ENCODE measurements at places on chromosomes 4 and X.
A peak's percentile ranks its signal among the peaks of the same experiment; 100 is the strongest.

DNA sequence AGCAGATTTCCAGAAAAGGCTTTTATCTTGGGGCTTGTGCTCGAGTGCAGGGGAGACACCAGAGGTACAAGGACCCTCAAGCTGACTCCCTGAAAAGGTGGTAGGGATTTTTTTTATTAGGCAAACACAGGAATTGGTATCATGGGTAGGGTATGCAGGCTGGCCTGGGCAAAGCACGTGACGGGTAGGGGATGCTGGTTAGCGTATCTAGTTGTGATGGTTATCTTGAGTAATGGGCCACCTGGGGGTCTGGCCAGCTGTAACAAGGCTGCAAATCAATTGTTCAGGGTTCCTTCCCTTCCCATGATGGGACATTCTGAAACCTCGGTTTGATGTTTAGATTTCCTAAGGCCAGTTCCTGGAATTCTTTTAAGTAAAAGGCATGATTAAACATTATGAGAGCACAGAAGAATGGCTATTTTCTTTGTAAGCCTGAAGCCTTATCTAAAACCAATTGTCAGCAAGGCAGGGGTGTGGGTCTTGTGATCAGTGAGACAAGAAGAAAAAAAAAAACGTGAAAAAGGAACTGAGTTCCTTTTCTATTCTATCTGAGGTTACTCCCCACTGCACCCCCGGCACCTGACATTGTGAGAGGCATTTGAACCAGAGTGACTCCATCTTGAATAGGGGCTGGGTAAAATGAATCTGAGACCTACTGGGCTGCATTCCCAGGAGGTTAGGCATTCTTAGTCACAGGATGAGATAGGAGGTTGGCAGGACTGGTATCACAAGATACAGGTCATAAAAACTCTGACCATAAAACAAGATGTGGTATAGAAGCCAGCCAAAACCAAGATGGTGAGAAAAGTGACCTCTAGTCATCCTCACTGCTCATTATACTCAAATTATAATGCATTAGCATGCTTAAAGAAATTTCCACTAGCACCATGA, 64.2 kb upstream of the S100G start:
- DNase-seq: no peak

- DNase-seq: peak; percentile 25
Measured at GRCh38 chrX:124736553-124737270, 390.3 kb downstream of the SH2D1A start.

GRCh38 chr4:158169931-158170690, 2.7 kb downstream of the GASK1B start:
- no peak for DNase-seq

DNA sequence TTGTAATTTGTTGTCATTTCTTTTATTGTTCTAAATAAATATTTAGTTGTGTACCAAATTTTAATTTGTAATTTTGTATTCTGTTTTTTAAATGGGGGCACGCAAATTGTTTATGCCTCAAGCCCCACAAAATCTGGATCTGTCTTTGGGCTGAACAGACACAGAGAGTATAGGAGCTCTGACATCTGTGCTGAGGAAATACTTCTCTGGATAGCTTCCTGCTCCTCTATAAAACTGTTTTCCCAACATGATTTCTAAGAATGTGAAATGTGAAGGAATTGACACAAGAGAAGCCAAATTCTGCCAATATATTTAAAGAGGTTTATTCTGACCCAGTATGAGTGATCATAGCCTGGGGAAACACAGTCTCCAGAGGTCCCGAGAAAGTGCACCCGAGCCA, 93.0 kb downstream of the IL13RA2 start:
- DNase-seq: no peak

DNA sequence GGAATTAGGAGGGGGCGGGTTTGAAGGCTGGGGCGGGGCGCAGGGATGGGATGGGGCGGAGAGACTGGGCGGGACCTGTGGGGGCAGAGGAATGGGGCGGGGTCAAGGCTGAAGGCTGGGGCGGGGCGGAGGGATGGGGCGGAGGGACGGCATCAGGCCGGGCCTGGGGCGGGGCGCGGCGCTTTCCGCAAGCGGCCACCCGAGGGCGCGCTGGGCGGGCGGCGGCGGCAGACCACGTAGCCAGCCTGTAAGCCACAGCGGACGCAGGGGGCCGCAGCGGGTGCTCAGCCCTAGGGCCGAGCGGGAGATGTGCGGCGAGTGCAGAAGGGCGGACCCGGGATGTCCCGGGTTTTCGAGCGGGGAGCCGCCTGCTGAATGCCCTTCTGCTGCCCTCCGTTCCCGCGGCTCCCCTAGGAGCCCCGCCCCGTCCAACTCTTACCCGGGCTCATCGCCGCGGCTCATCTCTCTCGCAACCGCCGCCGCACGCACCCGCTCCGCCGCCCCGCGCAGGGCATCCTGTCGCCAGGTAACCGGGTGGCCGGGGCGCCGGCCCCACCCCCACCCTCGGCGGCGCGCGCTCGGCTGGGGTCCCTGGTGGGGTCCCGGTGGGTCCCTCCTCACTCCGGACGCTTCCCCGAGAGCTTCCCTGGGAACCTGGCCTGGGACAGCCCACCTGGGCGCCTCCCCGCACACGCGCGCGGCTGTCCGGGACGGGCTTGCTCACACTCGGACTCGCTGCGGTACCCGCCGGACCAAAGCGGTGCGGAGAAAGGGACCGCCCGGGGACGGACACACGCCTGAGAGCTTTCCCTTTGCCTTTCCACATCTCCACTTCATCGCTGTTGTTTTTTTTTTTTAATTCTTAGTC, at the start of gene CCDC110:
Gene CCDC110, minus strand, starts transcription at position 499 of the 868 bp plus-strand sequence. Its CDS starts 50 bp downstream, at position 449.
- DNase-seq: peak; percentile 78

- DNase-seq: no peak
Measured at GRCh38 chrX:45986971-45987370, 558.2 kb downstream of the ZNF674 start.

DNA sequence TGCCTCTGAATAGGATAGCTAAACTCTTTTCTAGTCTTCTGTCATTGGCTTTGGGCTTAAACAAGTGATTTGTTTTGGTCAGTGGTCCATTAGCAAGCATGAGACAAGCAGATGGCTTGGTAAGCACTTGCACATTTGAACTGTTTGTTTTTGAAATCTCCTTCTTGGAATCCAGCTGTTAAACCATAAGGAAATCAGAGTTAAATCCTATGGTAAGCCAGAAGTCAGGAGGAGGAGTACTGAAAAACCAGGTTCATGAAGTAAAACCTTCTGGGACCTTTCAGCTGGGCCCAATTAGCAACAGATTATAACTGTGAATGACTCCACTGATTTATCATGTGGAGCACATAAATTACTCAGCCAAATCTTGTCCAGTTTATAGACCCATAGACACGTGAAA, 1042.5 kb upstream of the PABPC4L start:
- no peak for DNase-seq

DNA sequence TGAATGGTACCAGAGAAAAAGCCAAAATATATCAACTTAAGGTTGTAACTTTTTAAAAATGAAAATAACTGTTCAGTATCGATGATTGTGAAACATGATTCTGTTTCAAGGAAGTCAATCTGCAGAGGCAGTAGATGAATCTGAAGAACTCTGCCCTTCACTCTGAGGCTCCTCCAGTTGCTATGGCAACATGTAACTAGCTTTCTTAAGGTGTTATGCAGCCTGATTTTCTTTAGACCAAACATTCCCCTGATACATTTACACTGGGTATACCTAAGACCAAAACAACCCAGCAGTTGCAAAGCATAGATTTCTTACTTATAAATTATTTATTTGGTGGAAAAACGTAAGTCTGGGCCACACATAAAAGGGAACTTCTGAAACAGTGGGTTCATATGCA, 133.6 kb upstream of the RASGEF1B start:
- no peak for DNase-seq

DNA sequence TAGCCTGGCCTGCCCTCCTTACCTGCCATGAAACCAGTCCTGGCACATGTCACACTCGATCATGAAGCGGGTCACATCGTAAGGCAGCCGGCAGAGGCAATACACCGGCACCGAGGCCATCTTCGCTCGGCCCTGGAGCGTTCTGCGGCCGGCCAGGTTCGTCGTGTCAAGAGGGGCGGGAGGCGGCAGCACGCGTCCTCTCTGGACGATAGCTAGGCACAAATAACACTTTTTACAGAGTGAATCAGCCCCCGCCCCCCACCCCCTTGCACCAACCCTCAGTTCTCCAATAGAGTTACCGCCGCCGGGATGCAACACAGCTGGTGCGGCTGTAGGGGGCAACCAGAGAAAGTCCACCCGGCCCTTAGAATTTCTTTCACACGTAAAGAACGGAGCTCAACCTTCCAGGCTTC, 1.7 kb downstream of the PHF8 start:
- peak; percentile 9 for DNase-seq

DNA sequence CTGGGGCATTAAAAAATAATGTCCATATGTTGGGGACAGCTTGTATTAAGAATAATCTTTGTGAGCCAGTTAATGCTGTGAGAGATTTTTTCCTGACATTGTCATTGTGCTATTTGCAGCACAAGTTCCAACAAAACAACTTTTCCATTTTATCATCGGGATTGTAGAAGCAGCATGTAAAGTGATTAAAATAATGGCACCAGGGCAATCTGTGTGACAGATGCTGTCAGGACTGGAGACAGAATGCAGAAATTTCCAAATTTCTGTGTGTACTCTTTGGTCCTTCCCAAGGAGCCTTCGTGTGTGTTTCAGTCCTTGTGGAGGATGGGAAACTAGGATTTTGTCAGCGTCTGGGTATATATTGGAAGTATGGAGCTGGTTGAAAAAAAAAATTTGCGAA, 101.5 kb upstream of the LIMCH1 start:
- DNase-seq: no peak

- no peak for DNase-seq
Measured at GRCh38 chrX:10526451-10526850, 93.9 kb downstream of the MID1 start.

GRCh38 chrX:96386981-96387380, 297.7 kb upstream of the DIAPH2 start:
- DNase-seq: no peak

DNA sequence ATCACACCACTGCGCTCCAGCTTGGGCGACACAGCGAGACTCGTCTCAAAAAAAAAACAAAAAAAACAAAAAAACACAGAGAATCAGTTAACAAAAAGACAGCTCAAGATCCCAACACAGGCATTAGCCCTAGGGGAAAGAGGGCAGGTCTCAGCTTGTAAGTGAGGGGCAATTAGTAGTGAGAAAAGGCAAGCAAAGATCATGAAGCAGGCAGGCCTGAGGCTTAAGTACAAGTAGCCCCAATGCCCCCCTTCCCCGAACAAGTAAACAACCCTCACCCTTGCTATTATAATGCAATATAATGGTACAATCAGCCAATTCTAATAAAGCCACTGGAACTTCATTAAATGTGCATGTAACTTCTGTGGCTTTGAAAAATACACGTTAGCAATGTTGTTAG, 17.0 kb downstream of the ADGRA3 start:
- DNase-seq: no peak

GRCh38 chrX:132940727-132941327, 17.6 kb downstream of the HS6ST2 start:
- DNase-seq: no peak

DNA sequence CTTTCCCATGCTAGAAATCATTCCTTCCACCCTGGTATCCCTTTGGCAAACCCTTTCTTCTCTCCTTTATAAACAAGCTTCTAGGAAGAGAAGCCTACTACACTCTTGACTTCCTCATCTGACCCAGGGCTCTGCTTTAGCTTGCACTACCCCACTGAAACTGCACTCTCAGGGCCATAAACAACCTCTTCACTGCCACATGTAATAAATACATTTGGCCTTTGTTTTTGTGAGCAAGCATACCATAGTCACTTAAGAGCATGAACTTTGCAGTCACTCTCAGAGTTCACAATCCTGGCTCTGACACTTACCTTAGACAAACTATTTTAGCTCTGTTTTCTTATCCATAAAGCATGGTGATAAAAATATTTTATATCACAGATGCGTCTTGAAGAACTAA, 50.7 kb upstream of the USP38 start:
- no peak for DNase-seq

DNA sequence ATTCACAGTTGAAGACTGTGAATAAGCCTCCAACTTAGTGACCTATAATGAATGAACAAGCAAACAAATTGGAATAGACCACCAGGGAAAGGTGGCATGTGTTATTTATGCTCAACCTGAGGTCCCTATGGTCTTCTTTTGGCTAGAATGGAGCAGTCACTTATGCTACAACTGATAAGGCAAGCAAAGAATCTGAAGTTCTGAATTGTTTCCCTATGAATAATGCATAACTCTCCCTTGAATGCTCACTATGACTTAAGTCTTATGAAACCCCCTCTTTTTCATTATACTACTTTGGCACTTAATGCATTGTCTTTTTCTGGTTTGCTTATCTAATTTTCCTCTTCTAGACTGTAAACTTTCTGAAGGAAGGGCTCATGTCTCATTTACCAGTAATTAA, 2.6 kb downstream of the GIMD1 start:
- no peak for DNase-seq

DNA sequence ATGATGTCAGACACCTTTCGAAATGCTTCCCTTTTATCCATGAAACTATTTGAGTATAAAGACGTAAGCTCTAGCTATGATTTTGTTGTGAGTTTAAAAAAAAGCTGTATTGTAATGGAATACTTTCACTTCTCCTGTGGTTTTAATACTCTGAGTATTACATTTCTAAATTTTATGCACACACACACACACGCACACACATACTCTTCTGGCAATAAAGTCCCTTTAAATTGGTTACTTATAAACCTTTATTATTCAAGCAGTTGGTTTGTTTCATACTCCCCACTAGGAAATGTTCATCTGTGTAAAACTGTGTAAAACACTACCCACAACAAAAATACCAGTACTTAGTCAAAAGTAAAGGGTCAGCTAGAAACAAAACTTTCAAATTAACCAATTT, 18.2 kb downstream of the VAMP7 start:
- no peak for DNase-seq

DNA sequence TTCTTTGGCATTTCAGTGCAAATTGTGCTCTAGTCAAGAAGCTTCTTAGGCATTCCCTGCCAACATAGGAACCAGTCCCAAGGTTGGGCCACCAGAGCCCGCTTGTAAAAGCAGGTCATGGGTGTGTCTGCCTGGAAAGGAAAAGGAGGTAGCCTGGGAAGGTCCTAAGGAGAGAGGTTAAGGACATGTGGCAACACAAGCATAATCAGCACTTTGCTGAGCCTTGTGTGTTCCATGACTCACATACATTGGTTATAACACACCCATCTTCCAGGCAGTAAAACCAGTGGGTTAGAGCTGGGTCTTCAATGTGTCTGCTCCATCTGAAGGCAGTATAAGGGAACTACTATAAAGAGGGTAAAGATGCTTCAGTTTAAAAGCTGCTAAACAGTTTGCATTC, 165.0 kb downstream of the FHIP1A start:
- DNase-seq: no peak

Measured in stimulated activated CD8-positive, alpha-beta memory T cell treated with anti-CD3 and anti-CD28 coated beads, Interleukin-12 subunit alpha, Interleukin-12 subunit beta, amount 100 ng/mL, for 4 hours (primary cell).